ENCODE measurements at places on chromosomes 6 and 20. TPM values are rescaled to one million over a fixed set of nuclear protein-coding genes. Genes with fewer than 3 reads are reported as not detected.

The BHLHE23 gene
- not detected for total RNA-seq

The PGK2 gene
- not detected for total RNA-seq

The METTL24 gene
- total RNA-seq, result 24.2 TPM

The GPLD1 gene
- 3.9 TPM for total RNA-seq

The THBS2 gene
- total RNA-seq, result 61.5 TPM

The SDC4 gene
- 122 TPM for total RNA-seq

The C20orf144 gene
- total RNA-seq, result not detected

The B3GALT4 gene
- 7.9 TPM for total RNA-seq

The AKAP12 gene
- total RNA-seq, result 143 TPM

The TMEM170B gene
- total RNA-seq, result 6.0 TPM

The BYSL gene
- total RNA-seq, result 18.3 TPM

The OSER1 gene
- total RNA-seq, result 30.9 TPM

The CFAP206 gene
- 4.0 TPM for total RNA-seq

The LAMA2 gene
- 90.8 TPM for total RNA-seq

The ABHD16B gene
- not detected for total RNA-seq

The WTAP gene
- 91.0 TPM for total RNA-seq

The RBCK1 gene
- 102 TPM for total RNA-seq

The ADGRB3 gene
- total RNA-seq, result 8.0 TPM

The TAGAP gene
- total RNA-seq, result 3.3 TPM

The CDH4 gene
- 4.8 TPM for total RNA-seq

The TGM3 gene
- 0.70 TPM for total RNA-seq

The MATN4 gene
- total RNA-seq, result 0.99 TPM

The GPR6 gene
- total RNA-seq, result not detected

The DNAAF9 gene
- 32.0 TPM for total RNA-seq

The TCP11 gene
- 1.5 TPM for total RNA-seq

The GINS1 gene
- 8.0 TPM for total RNA-seq

The CD40 gene
- total RNA-seq, result 3.0 TPM

Measured in metanephros (tissue), 2 donors.